ENCODE measurements at places on chromosomes 4 and X.

- DNase-seq: no peak
Observed at GRCh38 chrX:133653358-133653757, 238.1 kb upstream of the GPC4 start.

DNA sequence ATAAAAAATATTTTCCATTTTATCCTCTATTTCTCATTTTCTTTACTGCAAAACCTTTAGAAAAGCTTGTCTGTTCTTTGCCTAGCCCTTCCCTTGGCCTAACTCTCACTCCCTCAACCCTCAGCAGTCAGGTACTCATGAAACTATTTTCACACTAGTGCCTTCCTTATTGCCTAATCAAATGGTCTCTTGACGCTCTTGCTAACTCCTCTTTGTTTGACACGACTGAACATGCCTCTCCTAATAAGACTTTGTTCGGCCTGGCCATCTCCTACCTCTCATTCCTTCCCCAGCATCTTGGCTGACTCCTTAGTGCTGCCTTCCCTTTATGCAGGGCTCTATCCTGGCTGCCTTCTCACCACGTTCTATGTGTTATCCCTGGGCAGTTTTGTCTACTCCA is 11.1 kb upstream of the LRAT start:
- no peak for DNase-seq

DNA sequence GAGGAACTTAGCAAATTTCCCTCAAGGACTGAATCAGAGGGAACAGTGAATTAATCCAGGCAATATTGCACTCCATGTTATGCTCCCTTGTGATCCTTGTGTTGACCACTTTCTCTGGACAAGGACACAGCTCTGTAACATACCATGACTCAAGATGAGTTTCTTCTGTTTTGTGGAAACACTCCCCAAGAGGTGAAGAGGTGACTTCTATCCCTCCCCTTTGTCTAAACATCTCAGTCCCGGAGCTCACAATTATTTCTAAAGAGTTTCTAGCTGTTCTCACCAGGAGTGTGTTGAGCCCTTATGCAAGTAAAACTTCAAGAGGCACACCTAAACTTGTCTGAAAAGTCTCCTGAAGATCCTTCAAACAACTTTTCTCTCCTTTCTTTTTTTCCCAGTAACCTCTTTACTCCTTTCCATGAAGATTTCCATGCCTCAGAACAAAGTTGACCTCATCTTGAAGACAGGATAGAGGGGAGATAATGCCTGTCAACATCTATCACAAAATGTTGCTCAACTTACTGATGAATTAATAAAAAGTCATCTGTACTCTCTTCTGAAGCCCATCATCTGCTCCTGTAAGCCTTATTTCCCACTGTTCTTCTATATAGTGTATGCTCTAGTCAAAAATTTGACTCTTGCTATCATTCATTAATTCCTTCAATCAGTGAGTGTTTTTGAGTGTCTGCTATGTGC is 429.1 kb downstream of the SPRY1 start:
- DNase-seq: no peak

- DNase-seq: no peak
Observed at GRCh38 chr4:157314906-157315305, 94.4 kb downstream of the GRIA2 start.

DNA sequence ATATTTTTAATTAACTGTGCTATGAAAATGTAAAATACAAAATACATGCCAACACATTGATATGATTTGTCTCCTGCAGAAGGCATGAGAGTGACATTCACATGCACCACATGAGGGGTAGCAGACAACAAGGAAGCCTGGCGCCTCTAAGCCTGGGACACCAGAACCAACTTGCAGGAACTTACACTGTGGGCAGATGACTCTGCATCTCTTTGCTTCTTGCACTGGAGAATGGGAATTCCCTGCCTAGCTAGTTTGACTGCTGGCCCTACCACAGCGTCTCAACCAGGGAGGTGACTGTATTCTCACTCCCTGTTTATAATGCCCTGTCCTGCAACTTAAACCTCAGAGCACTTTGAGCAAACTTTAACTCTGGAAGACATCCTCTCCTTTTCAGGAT is 40.5 kb downstream of the PAGE2 start:
- no peak for DNase-seq

DNA sequence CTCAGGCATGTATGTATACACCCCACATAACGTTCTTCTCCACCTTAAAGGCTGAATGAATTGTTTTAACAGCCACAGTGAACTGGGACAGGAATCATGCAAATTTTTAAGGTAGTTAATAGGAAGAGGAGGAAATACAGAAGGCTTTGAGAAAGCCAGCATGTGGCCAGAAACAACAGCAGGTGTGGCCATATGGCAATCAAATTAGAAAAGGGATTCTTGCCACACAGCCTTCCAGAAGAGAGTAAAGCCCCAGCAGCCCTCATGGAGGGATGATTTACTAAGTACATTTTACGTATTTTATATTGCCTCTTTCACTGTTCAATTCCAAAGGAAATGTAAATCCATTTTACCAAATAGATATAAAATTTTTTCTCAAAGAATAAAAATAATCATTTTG is 792.2 kb downstream of the ADGRL3 start:
- DNase-seq: no peak

DNA sequence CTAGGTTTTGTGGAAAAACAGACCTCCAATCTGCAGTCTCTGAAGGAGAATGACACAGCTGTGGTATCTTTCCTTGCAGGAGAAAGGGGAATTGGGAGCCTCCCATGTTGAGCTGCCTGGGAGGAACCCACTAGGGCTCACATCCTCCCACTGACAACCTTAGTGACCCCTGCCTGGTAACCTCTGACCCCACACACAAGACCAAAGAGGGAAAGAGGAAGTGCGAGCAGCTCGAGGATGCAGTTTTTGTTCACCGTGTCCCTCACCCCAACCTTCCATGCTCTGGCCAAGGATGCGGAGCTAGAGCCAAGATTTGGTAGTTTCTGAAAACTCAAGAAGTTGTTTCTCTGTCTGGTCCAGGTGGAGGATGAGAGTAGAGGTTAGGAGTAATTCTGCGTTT is 5.4 kb upstream of the ZXDA start:
- DNase-seq: no peak

DNA sequence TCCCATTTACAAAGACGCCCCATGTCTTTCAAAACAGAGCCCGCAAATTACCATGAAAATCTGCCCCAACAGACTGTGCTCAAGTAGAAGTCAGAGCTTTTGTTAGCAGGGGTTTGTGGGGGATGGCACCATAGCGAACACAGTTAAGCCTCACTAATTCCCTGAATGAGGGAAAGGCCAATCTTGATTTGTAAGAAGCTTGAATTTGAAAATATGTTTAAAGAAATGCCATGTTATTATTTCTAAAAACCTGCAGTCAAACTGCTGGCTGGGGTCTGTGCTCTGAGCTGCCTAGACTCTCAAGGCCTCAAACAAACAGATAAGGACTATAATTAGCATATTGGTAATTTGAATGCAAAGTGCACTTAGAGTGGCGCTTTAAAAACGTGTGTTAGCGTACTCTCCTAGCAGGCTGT is 9.4 kb upstream of the PAK3 start:
- DNase-seq: no peak

DNA sequence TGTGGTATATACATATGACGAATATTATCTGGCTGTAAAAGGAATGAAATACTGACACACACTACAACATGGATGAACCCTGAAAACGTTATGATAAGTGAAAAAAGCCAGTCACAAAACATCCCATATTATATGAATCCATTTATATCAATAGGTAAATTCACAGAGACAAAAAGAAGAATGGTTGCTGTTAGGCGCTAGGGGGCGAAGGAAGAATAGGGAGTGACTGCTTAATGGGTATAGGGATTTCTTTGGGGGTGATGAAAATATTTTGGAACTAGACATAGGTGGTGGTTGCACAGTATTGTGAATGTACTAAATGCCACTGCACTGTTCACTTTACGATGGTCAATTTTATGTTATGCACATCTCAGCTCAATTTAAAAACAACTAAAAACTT is 96.4 kb upstream of the EGFL6 start:
- no peak for DNase-seq

- DNase-seq: no peak
Observed at GRCh38 chr4:150318527-150318926, 240.3 kb downstream of the DCLK2 start.
